DMS79 (cell line): ENCODE measurements at places on chromosomes 13 and 19.
A peak's percentile ranks its signal among the peaks of the same experiment; 100 is the strongest.

- no peak for DNase-seq
These were observed 8.6 kb downstream of the PTBP1 start for GRCh38 chr19:805600-806550.

DNA sequence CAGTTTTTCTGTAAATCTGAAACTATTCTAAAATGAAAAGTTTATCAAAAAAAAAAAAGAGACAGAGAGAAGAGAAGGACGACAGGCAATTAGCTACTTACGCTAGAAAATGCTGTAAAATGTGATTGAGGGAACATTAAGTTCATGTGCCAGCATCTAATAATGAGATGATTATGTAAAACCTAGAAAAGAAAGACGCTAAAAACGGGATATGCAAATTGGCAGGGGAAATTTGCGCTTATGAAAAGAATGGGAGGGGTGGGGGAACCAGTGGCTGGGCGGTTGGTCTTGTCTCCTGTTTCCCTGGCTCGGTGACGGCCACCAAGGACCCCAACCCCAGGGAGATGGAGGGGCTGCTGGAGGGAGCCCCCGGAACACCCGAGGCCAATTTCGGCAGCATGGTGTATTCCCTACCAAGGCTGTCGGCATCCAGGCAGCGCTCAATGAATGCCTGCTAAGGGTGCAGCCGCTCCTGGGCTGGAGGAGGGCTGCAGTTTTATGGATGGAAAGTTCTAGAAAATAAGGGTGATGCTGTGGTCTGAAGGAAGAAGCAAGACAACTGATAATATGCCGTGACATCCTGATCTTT lies 34.2 kb downstream of the GNG7 start:
- DNase-seq = no peak

GRCh38 chr13:37068962-37069361 lies 9.5 kb upstream of the SUPT20H start:
- DNase-seq = no peak

DNA sequence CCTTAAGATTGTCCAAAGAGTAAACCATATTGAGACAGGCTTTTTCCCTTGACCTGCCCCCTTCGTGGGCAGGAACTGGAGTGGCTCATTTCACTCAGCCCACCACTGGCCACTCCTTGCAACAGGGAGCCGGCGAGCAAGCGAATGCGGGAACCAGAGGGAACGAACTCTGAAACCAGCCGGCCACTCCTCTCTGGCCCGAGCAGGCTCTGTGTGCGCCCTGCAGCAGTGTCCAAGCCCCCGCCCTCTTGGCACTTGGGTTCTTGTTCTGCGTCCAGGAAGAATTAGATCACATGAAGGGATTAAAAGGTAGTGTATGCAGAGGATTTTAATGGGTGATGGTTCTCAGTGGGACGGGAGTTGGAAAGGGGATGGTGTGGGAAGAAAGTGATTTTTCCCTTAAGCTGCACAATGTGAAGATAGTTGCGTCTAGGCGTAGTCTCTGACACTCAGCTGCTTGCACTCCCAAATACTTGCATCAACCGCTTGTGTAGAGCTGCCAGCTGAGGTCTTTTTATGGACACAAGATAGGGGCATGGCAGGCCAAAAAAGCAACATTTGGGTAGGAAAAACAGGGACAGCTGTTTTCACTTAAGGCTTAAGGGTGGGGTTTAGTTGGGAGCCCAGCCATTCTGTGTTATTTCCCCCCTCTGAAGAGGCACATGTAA lies 1209.7 kb upstream of the PCDH20 start:
- DNase-seq = no peak

- no peak for DNase-seq
These were observed 113.2 kb downstream of the STARD13 start for GRCh38 chr13:33172400-33172799.

GRCh38 chr19:47323872-47324271 lies 8.1 kb upstream of the C5AR2 start:
- DNase-seq = no peak

GRCh38 chr13:43230989-43231388 lies 207.6 kb downstream of the DNAJC15 start:
- no peak for DNase-seq

DNA sequence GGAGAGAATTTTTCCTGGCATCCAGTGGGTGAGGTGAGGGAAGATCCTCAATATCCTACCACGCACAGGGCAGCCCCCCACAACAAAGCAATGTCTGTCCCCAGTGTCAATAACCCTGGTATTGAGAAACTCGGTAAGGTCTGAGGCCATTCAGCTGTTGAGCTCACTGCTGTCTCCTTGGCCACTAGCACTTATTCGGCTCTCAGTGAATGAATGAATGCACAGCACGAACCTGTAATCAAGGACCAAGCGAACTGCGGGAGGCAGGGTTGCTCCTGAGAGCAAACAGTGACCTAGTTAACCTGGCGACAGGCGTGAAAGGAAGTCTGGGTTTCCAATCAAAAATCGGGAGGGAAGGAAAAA lies 640 bp downstream of the ZSCAN5A start:
- DNase-seq = no peak

DNA sequence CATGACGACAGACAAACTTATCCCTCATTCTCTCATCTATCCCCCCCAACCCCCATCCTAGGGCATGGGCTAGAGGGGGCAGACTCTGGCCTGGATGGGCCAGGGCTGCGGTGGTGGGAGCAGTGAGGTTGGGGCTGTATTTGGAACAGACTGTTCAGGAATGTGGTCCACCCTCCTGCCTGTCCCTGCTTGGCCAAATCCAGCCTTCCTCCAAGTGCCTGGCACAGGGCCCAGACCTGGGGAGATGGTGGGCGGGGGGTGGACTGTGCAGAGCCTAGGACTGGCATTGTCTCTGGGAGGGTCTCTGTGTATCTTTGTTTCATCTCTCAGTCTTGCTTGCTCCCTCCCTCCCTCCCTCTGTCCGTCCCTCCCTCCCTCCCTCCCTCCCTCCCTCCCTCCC lies 14.2 kb downstream of the EGLN2 start:
- no peak for DNase-seq

GRCh38 chr19:57583521-57584416 lies at the start of gene ZIK1:
Gene ZIK1 (plus strand): TSS chr19:57584145. CDS start chr19:57584357, 212 bp downstream.
- peak; percentile 94 for DNase-seq

GRCh38 chr13:83878691-83879430 lies 3.4 kb downstream of the SLITRK1 start:
- DNase-seq = no peak

DNA sequence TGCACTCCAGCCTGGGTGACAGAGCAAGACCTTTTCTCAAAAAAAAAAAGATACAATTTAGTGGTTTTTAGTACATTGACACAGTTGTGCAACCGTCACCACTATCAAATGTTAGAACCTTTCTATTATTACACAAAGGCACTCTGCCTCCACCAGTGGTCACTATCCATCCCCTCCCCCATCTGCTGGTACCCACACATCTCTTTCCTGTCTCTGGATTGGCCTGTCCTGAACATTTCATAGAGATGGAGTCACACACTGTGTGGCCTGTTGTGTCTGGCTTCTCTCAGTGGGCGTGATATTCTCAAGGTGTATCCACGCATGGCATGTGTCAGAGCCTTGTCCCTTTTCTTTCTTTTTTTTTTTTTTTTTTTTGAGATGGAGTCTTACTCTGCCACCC lies 11.2 kb downstream of the KDM4B start:
- DNase-seq = no peak

DNA sequence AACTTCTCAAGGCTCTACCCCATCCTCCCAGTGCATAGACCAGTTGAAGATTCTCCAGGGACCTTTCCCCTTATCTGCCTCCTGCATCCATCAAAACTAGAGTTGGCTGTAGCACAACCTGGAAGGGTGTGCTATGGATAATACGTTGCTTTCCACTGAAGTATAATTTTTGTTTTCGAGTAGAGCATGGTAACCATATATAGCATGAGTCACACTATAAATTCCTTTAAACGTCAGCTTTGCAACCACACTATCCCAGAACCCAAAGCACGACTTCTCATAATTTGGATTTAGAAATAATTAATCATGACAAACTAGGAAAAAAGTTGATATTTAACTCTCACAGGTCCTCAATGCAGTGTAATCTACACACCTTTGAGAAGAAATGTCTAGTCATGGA lies 138.3 kb upstream of the NBEA start:
- no peak for DNase-seq

DNA sequence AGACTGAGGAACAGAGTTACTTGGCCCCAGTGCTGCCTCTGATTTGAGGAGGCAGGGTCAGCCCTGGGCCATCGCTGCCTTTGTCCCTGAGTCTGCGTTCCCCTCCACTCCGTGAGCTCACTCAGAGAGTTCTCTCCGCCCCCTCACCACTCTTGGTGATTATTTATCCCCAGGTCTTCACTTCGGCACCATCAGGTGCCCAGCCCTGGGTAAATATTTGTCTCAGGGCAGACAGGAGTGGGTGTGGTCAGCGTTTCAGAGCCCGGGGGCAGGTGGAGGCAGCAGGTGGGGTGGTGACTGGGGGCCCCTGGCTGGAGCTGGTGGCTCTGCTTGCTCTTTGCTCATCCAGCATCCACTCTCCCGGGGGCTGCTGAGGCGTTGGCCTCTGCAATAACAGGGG lies 20.6 kb downstream of the PPP1R37 start:
- peak; percentile 57 for DNase-seq

GRCh38 chr13:20431080-20431479 lies 94.6 kb downstream of the CRYL1 start:
- DNase-seq = no peak

DNA sequence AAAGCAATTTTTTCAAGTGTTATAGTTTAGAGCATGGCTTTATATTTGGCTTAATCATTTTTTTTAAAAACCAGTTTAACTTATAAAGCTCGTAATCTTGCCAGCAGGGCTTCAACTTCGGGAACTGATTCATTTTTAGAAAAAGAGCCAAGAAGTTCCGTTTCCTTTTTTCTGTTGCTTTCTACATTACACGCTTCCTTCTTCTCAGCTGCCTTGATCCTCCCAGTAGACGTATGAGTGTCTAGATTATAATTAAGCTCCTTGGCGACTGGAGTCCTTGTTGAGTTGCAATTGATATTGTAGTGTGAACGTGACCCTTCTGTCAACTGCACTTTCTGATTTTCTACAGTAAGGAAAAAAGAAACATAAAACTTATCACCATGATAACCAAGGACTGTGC lies 497.2 kb downstream of the DIAPH3 start:
- DNase-seq = no peak

DNA sequence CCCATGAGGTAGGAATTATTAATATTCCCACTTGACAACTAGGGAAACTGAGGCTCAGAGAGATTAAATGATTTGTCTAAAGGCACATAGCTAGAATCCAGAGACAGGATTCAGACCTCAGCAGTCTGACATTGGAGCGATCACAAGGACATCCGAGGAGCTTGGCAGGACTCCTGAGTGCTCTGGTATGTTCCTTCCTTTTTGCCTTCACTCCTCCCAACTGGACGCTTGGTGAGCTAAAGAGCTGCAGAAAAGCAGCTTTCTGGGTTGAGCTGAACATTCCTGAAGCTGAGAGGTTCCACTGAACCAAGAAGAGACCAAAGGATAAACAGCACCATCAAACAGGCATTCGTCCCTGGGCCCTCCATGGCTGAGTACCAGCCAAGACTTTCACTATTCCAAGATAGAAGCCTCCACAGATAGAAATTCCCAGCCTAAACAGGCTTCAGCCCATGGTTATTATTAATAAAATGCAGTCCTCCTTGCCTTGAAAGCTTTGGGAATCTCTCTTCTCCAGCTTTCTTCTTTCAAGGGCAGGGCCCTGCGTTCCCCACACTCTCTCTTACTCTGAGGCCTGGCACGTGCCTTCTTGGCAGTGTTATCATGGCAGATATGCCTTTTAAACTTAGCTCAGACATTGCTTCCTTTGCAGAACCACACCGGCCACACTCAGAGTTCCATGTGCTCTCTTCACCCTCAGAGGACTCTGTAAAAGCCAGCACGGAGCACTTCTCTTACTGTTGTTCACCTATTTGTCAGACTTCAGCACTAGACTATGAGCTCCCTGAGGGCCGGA lies 97.1 kb downstream of the CYSLTR2 start:
- no peak for DNase-seq

- DNase-seq = no peak
These were observed 76.8 kb upstream of the SERP2 start for GRCh38 chr13:44296856-44297255.

DNA sequence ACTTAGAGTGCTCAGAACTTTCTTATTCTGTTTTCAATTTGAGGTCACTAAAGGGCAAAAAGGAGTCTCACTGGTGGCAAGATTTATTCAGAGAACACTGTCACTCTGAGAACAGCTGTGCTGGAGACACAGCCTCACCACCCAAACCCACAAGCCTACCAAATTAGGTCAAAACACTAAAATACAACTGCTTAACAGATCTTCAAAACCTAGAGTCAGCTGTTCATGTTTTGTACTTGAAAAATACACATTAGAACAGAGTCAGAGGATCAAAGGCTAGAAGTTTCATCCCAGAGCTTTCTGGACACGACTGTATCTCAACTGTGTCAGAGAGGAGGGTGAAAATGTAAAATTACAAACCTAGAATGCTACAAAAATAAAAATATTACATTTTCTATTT lies 89.3 kb downstream of the MIPEP start:
- no peak for DNase-seq

GRCh38 chr19:50332244-50333038 lies 3.3 kb upstream of the KCNC3 start:
- no peak for DNase-seq
